ENCODE measurements at places on chromosomes 6 and 20.

GRCh38 chr6:51618563-51618962, 468.9 kb downstream of the PKHD1 start:
- peak; percentile 5 for DNase-seq

DNA sequence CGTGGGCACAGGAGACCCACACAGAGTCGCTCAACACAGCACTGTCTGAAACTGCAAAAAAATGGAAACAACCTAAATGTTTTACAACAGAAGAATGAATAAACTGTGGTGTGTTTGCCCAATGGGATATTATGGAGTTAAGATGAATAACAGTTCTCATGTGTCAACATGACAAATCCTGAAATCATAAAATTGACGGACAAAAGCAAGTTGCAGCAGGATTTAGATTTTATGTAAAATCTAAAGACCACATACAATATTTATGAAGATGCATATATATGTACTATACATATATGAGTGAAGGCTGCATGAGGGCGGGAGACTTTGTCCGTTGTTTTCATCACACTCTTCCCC, 79.7 kb downstream of the GRM4 start:
- no peak for DNase-seq

DNA sequence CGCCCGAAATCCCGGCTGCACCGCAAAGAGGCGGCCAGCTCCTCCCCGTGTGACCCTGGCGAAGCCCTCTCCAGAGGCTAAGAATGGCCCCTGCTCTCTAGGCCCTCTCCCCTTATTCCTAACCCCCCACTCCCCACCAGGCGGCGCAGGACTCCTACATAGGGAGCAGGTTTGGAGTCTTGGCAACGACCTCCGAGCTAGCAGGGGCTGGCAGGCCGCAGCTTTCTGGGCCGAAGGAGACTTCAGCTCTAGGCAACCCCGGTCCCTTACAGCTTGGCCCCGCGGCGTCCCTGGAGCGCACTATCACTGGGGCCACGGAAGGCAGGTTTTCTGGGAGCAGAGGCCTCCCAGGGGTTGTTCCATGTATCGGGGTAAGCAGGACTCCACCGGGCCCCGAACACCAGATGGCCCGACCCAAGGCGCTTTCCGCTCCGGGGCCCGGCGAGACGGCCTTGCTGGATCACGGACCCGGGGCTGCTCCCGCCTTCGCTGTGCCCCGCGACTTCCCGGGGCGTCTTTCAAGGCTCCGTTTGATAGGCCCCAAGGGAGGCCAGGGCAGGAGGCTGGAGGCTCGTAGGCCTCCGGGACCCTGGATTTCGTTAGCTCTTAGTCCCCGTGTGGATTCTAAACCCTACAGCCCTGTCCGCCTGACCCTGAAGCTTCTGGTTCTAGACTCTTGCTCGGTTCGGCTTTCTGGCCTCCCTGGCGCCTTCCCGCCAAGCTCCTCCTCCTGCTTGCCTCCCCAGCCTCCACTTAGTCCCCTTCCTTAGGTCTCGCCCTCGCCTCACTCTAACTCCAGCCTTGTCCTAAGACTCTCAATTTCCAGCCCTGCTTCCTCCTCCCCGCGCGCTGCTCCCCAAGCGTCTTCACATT, 1.9 kb downstream of the SLC32A1 start:
- DNase-seq, result no peak

- peak; percentile 43 for DNase-seq
Observed at GRCh38 chr20:50048420-50049166, 64.4 kb downstream of the UBE2V1 start.

GRCh38 chr20:14956026-14956425, 618.6 kb upstream of the FLRT3 start:
- no peak for DNase-seq

All from SW480 (cell line).